ENCODE measurements at places on chromosomes 2 and 18.

DNA sequence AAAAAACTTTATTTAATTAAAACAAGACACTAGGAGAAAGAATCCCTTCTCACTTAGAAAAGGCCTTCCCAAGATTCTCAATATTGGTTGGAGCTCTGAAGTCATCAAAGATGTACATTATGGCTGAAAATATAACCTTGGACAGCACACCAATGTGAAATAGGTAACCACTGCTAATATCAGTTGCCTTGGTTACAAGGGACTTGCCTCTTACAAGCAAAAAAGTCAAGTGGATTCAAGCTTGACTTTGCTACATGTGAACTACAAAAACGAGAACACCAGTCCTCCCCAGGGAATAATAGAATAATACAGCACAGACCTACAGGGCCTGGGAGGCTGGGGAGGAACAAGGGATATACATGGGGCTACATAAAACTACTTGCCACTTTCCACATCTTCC is 46.1 kb downstream of the NABP1 start:
- H3K27me3 ChIP-seq = no peaks in the 10 kb centered on the region
- H3K36me3 ChIP-seq = no peaks in the 10 kb centered on the region
- no peak overlapping the region for H3K27ac ChIP-seq
- no peak overlapping the region for H3K4me3 ChIP-seq

GRCh38 chr2:54386585-54386984 is 69.5 kb upstream of the SPTBN1 start:
- H3K4me3 ChIP-seq = no peak overlapping the region
- DNase-seq = no peak
- H3K36me3 ChIP-seq = no peaks in the 10 kb centered on the region
- H3K4me1 ChIP-seq = no peaks in the 10 kb centered on the region
- no peaks in the 10 kb centered on the region for H3K27me3 ChIP-seq

GRCh38 chr2:69036926-69037325 is 23.9 kb downstream of the ANTXR1 start:
- H3K36me3 ChIP-seq = no peaks in the 10 kb centered on the region
- no peaks in the 10 kb centered on the region for H3K27me3 ChIP-seq
- H3K4me1 ChIP-seq = no peaks in the 10 kb centered on the region
- H3K4me3 ChIP-seq = no peak overlapping the region
- no peak overlapping the region for H3K27ac ChIP-seq

- H3K4me1 ChIP-seq = peaks cover 8% of the 10 kb centered on the region
- H3K27ac ChIP-seq = no peak overlapping the region
- H3K4me3 ChIP-seq = no peak overlapping the region
- no peaks in the 10 kb centered on the region for H3K36me3 ChIP-seq
- no peaks in the 10 kb centered on the region for H3K27me3 ChIP-seq
Measured at GRCh38 chr2:127424598-127425520, 6.6 kb downstream of the PROC start.

GRCh38 chr2:14790041-14790640 is 157.6 kb downstream of the LRATD1 start:
- H3K27me3 ChIP-seq = no peaks in the 10 kb centered on the region
- no peak overlapping the region for H3K4me3 ChIP-seq
- no peaks in the 10 kb centered on the region for H3K4me1 ChIP-seq
- no peak for DNase-seq

DNA sequence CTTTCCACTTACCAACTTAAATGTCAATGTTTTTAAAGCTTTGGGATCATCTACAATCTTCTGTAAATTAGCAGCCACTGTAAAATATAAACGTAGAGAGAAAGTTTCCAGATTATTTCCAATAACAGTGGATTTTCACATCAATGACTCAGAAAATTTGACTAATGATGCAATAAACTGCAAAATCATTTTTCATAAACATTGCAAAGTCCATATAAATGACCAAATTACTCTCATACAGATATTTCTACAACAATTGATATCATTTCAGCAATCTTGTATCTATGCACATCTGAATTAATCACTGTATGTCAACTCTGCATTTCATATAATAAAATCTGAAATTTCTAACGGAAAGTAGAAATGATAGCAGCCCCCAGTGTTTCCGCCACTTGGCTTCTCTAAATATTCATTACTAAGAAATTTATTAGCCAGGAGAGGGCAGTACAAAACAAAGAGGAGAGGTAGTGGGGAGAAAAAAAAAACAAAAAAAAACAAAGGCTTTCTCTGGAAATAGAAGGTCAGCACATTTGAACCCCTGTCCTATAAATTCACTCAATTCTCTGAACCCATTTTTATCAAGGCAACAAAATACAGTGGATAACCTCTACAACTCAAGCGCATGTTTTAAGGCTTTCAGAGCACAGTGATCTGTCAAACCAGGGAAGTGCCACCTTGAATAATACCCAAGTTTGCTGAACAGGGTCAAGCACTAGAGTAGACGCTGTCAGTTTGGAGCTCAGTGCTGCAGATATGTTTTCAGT is 282.6 kb downstream of the STK39 start:
- H3K4me3 ChIP-seq = no peak overlapping the region
- no peak overlapping the region for H3K27ac ChIP-seq
- H3K27me3 ChIP-seq = no peaks in the 10 kb centered on the region
- DNase-seq = no peak

- no peaks in the 10 kb centered on the region for H3K4me1 ChIP-seq
- no peaks in the 10 kb centered on the region for H3K36me3 ChIP-seq
- no peak for DNase-seq
- no peak overlapping the region for H3K27ac ChIP-seq
- peaks cover 60% of the 10 kb centered on the region for H3K27me3 ChIP-seq
Measured at GRCh38 chr2:43823751-43824150, 14.9 kb downstream of the ABCG5 start.

DNA sequence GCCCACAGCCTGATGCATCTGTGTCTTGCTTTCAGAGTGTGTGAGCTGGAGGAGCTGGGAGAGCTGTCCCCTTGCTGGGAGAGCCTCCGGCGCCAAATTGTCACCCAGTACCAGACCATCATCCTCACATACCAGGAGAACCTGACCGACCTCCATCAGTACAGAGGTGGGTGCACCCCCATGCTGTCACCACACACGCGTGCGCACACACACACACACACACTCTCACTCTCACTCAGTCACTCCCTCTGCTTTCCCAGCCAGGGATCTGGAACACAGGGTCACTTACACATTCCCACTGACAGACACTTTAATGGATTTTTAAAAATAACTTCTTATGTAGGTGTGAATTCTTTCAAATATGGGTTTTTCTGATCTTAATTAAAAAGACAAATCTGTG is 64.5 kb downstream of the COA5 start:
- H3K27me3 ChIP-seq = no peaks in the 10 kb centered on the region
- no peak overlapping the region for H3K4me3 ChIP-seq

DNA sequence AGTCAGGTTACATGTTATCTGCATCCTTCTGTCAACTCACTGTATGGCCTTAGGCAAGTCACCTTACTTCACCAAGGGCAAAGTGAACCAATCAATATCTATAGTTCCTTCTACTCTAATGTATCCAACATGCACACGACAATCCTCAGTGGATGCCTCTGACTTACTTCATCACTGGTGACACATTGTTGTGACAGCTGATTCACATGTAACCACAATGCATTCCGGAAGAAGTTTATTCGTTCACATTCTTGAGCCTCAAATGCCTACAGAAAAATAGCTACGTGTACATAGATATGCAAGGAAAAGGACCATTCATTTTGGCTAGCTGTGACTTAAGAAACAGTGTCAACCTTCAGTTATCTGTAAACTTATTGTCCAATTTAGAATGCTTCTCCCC is 26.3 kb upstream of the EPG5 start:
- H3K27ac ChIP-seq = no peak overlapping the region
- no peak overlapping the region for H3K4me3 ChIP-seq
- no peaks in the 10 kb centered on the region for H3K27me3 ChIP-seq
- H3K4me1 ChIP-seq = peaks cover 16% of the 10 kb centered on the region
- DNase-seq = no peak

DNA sequence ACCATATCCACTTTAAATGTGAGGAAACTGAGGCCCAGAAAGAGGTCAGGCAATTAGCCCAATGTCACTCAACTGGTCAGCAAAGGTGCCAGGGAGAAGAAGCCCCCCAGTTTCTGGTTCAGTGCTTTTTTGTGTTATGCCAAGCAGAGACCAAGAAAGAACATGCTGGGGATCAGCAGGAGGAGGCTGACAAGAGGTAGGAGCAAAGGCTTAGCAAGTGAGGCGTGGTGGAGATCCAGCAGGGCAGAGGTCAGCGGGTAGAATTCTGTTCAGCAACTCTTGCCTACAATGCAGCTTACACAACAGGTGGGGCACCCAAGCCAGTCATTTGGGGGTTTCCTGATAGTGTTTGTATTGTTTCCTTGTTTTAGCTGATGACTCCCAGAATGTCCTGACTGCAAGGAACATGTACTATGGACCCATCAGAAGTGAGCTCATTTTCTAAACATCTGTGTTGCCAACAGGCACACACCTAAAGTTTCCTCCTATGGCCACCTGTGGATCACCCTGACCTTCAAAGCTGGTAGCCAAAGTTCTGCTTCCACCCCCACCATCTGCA is 28.2 kb downstream of the LPIN2 start:
- H3K27me3 ChIP-seq = no peaks in the 10 kb centered on the region
- no peak overlapping the region for H3K27ac ChIP-seq
- H3K36me3 ChIP-seq = no peaks in the 10 kb centered on the region
- H3K4me3 ChIP-seq = no peak overlapping the region
- DNase-seq = no peak

- H3K36me3 ChIP-seq = no peaks in the 10 kb centered on the region
- H3K4me3 ChIP-seq = no peak overlapping the region
- no peak for DNase-seq
Measured at GRCh38 chr18:61833387-61833786, 59.4 kb downstream of the RNF152 start.

DNA sequence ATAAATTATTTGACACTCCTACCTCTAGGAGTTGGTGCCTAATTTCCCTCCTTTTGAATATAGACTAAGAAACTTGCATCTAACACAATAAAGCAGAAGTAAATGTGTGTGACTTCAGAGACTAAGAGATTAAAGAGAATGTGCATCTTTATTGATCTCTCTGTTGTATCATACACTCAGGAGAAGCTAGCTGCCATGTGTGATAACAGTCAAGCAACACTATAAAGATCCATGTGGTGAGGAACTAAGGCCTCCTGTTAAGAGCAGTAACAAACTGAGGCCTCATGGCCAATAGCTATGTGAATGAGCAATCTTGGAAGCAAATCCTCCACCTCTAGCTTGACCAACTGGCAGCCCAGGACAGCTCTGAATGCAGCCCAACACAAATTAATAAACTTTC is 3.4 kb downstream of the FANCL start:
- H3K36me3 ChIP-seq = peaks cover 5% of the 10 kb centered on the region
- H3K27ac ChIP-seq = no peak overlapping the region
- peaks cover 23% of the 10 kb centered on the region for H3K4me1 ChIP-seq
- DNase-seq = no peak
- no peak overlapping the region for H3K4me3 ChIP-seq

GRCh38 chr18:26646901-26647300 is 98.5 kb upstream of the KCTD1 start:
- H3K27me3 ChIP-seq = no peaks in the 10 kb centered on the region
- H3K4me3 ChIP-seq = no peak overlapping the region
- no peaks in the 10 kb centered on the region for H3K4me1 ChIP-seq
- no peak for DNase-seq
- no peak overlapping the region for H3K27ac ChIP-seq
- no peaks in the 10 kb centered on the region for H3K36me3 ChIP-seq

- H3K27ac ChIP-seq = peak overlapping the region; percentile 43
- H3K27me3 ChIP-seq = no peaks in the 10 kb centered on the region
- peaks cover 28% of the 10 kb centered on the region for H3K36me3 ChIP-seq
- peak overlapping the region; percentile 84 for H3K4me3 ChIP-seq
- no peak for DNase-seq
Measured at GRCh38 chr2:208255557-208256106, 761 bp upstream of the IDH1 start.

DNA sequence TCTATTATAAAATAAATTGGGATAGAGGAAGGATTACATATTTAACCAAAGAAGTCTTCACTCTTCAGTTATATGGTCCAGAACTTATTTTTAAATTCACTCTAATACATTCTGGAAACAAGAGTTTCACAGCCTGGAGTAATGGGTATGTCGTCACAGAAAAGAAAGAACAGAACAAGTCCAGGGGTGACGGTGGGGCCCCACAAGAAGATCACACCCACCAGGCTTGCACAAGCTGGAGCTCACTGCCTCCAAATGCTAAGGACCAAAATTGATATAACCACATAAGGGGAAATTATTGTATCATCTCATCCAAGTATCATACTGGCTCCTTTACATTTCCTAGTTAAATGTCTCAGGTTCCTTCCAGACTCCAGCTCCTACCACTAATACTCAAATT is 11.3 kb downstream of the LRPPRC start:
- DNase-seq = no peak
- H3K27ac ChIP-seq = peak overlapping the region; percentile 53
- H3K4me1 ChIP-seq = no peaks in the 10 kb centered on the region
- peaks cover 58% of the 10 kb centered on the region for H3K36me3 ChIP-seq
